ENCODE measurements at places on chromosomes 11 and 22.

DNA sequence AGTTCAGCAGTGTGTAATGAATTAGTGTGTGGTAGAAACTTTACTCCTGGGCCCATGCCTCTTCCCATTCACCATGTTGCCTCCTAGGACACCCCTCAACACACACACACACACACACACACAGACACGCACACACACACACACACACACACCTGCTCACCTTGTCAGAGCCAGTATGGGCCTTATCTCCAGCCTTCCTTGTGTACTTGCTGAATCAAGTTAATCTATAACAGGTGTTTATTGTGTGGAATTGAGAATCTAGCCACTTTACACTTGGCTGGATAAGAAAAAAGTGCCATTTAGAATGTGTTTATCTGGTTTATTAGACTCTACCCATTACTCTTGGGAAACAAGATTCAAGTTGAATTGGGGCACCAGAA lies 14.5 kb upstream of the ZDHHC13 start:
- no peak for DNase-seq

GRCh38 chr11:11512929-11513328 lies 108.9 kb downstream of the GALNT18 start:
- DNase-seq: no peak

DNA sequence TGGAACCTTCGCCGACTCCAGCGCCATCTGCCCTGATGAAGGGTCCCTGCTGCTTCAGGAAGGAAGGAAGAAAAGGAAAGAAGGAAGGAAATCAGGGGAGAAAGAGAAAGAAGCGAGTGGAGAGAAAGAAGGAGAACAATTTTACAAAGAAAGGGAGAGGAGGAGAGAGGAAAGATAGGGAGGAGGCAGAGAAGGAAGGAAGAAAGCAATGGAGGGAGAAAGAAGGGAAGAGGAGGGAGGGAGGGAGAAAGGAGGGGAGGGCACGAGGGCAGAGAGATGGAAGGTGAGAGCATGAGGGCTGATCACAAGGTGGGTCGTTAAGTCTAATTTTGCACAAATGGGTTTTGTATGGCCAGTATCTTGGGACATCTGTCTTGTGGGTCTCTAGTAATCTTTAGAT lies 39.2 kb downstream of the PARVA start:
- DNase-seq: no peak

GRCh38 chr22:28025866-28026575 lies 107.0 kb upstream of the PITPNB start:
- DNase-seq: no peak

- no peak for DNase-seq
Observed at GRCh38 chr11:72191961-72192381, at the start of gene FOLR1. Gene FOLR1 (plus strand): TSS chr11:72192140. CDS start chr11:72192174, 34 bp downstream.

DNA sequence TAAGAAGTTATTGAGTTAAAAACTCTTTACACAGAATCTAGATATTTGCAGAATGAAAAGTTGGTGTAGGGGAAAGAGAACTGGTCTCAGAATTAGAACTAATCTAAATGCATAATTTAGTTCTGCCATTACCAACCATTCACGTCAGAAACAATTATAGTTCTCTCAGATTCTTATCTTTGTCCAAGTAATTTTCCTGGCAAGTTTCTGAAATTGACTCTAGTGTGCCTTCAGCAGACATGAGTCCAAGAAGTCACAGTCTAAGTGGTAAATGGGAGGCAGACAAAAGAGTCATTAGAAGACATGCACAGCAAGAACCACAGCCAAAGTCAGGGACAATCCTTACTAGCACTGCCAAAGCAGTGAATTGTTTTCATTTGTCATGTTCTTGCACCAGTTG lies 1870.1 kb downstream of the LRRC4C start:
- no peak for DNase-seq

- DNase-seq: no peak
Observed at GRCh38 chr11:15616130-15617105, 501.7 kb downstream of the INSC start.

DNA sequence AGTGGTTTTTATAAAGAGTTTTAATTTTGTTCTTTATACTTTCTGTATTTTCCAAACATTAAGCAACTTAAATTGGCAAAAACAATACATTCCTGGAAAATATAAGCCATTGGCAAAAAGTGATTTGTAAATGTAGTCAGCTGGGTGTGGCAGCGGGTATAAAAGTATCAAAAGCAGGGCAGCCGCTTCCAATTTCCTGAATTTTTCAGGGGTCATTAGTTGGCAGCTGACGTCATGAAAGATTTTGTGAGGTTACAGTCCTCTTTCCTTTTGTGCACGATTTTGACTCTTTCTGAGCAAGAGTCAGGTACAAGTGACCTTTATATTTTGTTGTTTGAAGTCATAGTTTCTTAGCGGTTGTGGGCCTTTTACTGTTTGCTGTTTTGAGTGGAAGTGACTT lies at the start of gene OOSP3:
Gene OOSP3 (plus strand): TSS at position 208 of the 400 bp plus-strand sequence. CDS start 27 bp downstream, at position 235.
- DNase-seq: no peak

GRCh38 chr11:119329320-119329719 lies 5.0 kb upstream of the RNF26 start:
- DNase-seq: no peak

GRCh38 chr11:91866642-91867041 lies 358.0 kb upstream of the FAT3 start:
- DNase-seq: no peak

DNA sequence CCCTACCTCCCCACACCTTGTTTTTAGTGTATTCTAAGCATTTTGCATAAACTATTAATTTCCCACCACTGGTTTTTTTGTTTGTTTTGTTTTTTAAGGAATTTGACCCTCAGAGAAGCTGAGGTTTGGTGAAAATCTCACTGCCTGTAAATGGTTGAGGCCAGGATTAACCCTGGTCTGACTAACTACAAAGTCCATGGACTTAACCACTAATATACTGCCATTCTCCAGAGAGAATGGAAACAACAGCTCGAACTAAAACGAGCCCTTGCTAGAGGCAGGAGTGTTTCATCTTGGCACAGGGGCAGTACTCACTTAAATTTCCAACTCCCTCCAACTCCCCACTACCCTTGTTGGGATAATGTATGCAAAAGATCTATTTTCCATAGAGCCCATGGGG lies 3.0 kb downstream of the CTNND1 start:
- DNase-seq: no peak

DNA sequence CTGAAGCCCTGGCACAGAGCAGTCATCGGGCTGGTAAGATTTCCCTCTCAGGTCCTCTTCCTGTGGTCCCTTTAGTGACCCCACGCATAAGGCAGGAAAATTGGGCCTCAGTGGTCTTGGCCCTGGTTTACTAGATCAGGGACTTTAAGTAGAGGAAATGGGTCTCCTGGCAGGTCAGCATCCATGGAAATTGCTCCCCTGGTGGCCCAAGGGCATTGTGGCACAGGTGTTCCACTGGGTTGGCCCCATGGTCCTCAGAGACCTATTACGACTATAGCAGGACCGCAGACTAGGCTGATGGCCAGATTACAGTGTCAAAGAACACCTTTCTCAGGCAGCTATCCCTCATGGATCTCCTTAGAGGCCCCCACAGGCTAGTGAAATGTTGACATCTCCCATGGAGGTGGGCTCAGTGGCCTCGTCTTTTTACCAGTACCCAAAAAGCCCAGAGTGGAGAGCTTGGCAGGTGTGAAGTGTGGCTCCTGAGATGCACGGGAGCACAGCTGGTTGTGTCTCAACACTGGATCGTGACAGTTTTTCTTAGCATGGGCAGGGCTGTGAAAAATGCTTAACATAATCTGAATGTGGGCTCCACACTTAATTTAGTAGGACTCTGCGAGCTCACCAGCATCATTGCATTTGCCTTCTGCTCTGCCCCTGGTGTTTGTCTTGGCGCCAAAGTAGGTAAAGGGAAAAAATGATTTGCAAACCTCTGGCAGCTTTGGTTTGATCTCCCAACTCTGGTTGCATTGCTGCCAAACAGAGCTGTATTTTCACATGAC lies 74.2 kb downstream of the ZBTB16 start:
- DNase-seq: no peak

GRCh38 chr22:29907753-29908515 lies 25.0 kb downstream of the MTMR3 start:
- DNase-seq: peak; percentile 48

DNA sequence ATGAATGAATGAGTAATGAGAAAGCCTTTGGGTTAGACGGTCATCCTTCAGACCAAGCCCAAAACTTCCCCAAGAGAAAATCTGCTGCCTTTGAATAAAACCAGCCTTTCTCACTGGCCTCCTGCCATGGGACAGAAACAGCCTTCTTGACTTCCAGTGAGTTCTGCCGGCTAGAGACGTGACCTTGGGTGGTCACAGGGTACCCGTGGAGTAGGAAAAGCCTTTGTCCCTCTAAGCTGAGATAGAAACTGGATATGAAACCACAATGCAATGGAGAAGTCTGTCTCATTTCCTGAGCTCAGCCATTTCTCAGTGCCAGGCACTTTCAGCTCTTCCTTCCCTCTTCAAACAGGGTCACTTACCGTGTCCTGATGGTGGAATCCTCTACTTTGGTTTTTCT lies 21.2 kb upstream of the YWHAH start:
- no peak for DNase-seq

DNA sequence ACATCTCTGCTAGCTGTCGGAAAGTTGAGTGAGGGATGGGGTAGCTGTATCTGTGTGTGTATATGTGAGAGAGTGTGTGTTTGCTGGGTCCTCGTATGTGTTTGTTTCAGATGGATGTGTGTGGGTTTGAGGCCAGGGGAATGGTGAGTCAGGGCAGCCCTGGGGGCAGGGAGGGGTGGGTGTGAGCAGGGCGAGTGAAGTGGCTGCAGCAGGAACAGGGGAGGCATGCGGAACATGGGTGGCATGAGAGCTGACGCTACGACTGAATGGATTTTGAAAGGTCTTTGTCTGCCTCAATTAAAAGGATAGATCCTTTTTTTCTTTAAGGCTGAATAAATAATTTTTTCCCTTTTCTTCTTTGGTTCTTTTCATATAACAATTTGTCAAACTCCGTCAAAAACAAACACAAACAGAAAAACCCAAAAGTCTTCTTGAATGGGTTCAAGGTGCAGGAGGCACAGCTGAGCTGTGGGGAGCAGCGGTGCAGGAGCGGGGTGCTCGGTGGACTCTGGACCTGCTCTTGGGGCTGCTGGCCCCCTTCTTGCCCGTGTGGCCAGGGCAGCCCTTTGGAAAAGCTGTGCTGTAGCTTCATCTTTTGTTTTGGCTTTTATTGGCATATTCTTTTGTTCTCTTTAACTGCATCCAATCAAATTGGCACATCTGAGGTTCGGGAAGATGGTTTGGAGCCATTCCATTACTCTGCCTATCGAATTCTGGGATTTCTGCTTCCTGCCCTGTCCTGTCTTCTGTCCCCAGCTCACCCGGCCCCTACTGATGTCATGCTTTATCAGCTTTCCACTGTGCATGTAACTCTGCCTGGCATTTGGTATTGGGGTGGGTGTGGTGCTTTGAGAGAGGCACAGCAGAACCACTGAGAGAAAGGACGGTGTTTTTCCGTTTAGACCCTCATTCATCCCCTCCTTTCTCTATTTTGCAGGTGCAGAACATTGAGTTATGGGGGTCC lies 80.1 kb downstream of the ADAMTS15 start:
- DNase-seq: no peak
